ENCODE measurements at places on chromosomes 2 and 18.

DNA sequence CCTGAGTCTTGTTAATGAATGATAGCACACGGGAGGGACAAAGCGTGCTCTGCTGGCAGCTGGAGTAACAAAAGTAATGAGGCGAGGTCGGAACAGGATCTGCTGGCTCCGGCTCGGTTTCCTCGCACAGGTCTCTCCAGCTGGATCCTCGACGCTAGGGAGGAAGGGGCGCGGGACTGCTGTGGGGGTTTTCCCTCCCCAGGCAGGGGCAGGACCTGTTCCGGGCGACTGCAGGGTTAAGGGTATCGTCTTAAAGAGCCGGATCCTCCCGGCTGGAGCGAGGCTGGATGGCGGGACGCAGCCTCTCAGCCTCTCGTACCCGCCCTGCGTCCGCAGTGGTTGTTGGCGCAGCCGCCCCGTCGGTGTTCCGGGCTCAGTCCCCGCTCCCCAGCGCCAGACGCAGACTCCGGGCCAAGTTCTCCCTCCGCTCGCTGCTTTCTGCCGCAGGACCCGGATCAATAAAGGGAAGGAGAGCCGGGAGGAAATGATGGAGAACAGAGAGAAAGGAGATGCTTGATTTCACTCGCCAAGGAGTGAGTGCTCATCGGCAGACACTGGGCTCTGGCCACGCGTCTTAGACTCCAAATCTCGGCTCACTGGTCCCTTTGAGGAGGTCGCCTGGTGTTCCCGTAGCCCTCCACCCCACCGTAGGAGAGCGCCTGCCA lies 1.1 kb upstream of the LIPG start:
- DNase-seq, result no peak

GRCh38 chr2:231666171-231667095 lies 41.9 kb upstream of the PTMA start:
- DNase-seq, result peak; percentile 100

- peak; percentile 20 for DNase-seq
Measured at GRCh38 chr2:164757934-164758695, 83.5 kb downstream of the COBLL1 start.

GRCh38 chr18:6940451-6940850 lies 177.1 kb downstream of the LAMA1 start:
- no peak for DNase-seq

Data from NB4 (cell line).